Bronchial epithelial cell (primary cell): ENCODE measurements at places on chromosomes 16 and 17. TPM values are rescaled to one million over a fixed set of nuclear protein-coding genes. Genes with fewer than 3 reads are reported as not detected.

The CDT1 gene
- 0.26 TPM in 2 replicates for total RNA-seq

The IRF8 gene
- total RNA-seq = not detected in 2 replicates

The CCL2 gene
- total RNA-seq = not detected in 2 replicates

The LLGL2 gene
- total RNA-seq = 44.5 and 63.9 TPM in 2 replicates

The KCNH4 gene
- total RNA-seq = not detected in 2 replicates

The CMTM2 gene
- not detected in 2 replicates for total RNA-seq

The IGF2BP1 gene
- total RNA-seq = not detected in 2 replicates

The CA5A gene
- not detected in 2 replicates for total RNA-seq

The NOXO1 gene
- total RNA-seq = 1.6 and 2.0 TPM in 2 replicates

The DHX8 gene
- 24.7 and 32.9 TPM in 2 replicates for total RNA-seq

The SLC16A11 gene
- total RNA-seq = 0.38 TPM in 1 of 2 replicates, not detected in the other

The CDH13 gene
- 23.3 and 31.3 TPM in 2 replicates for total RNA-seq

The MLKL gene
- total RNA-seq = 2.7 and 6.3 TPM in 2 replicates

The CSH1 gene
- not detected in 2 replicates for total RNA-seq

The CES5A gene
- not detected in 2 replicates for total RNA-seq

The OR1F1 gene
- not detected in 2 replicates for total RNA-seq

The MARCHF10 gene
- not detected in 2 replicates for total RNA-seq

The RCVRN gene
- total RNA-seq = not detected in 2 replicates

The TBC1D3B gene
- 0.79 and 3.1 TPM in 2 replicates for total RNA-seq

The CA4 gene
- not detected in 2 replicates for total RNA-seq

The OR2C1 gene
- total RNA-seq = not detected in 2 replicates
